Stimulated activated CD8-positive, alpha-beta memory T cell treated with anti-CD3 and anti-CD28 coated beads, Interleukin-7, amount 100 ng/mL, for 24 hours (primary cell): ENCODE measurements at places on chromosomes 2 and 18.

GRCh38 chr2:54572262-54572635, 116.1 kb downstream of the SPTBN1 start:
- DNase-seq = no peak

DNA sequence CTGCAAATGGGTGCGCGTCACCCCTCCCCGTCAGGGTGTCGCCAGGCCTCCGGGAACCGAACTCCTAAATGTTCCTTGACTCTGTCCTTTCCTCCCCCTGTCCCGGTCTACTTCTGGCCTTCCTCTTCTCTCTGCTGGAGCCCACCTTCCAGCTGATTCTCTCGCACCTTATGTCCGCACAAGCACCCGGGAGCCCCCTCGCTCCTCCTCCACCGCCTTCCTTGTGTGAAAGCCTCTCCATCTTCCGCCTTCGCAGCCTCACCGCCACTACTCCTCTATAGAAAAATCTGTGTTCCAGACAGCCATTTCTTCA, 627 bp upstream of the KIF3C start:
- no peak for DNase-seq

GRCh38 chr2:195360242-195360641, 296.8 kb upstream of the SLC39A10 start:
- no peak for DNase-seq

GRCh38 chr18:58114766-58115165, 70.7 kb downstream of the NEDD4L start:
- DNase-seq = no peak

DNA sequence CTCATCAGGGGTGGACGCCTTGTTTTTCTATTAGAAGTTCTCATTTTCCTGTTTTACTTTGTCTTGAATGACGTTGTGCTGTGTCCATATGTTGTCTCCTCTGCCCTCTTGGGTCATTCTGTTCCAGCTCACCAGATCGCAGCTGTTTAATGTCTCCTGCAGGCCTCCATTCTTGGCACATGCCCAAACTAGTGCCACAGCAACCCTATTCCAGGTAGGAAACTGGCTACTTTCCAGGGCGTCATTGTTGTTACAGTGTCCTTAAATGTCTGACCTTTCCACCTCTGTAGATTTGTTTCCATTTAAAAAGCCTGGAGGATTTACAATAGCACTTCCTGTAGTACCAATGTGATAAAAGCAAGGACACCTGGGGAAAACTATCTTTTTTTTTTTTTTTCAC, 500.7 kb downstream of the METTL4 start:
- DNase-seq = no peak

DNA sequence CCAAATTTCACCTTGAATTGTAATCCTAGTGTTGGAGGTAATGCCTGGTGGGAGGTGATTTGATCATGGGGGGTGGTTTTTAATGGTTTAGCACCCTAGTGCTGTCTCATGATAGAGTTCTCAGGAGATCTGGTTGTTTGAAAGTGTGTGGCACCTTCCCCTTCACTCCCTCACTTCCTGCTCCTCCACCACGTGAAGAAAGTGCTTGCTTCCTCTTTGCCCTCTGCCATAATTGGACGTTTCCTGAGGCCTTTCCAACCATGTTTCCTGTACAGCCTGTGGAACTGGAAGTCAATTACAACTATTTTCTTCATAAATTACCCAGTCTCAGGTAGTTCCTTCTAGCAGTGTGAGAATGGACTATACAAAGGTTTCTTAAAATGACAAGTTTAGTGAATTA, 251.8 kb upstream of the NETO1 start:
- no peak for DNase-seq

DNA sequence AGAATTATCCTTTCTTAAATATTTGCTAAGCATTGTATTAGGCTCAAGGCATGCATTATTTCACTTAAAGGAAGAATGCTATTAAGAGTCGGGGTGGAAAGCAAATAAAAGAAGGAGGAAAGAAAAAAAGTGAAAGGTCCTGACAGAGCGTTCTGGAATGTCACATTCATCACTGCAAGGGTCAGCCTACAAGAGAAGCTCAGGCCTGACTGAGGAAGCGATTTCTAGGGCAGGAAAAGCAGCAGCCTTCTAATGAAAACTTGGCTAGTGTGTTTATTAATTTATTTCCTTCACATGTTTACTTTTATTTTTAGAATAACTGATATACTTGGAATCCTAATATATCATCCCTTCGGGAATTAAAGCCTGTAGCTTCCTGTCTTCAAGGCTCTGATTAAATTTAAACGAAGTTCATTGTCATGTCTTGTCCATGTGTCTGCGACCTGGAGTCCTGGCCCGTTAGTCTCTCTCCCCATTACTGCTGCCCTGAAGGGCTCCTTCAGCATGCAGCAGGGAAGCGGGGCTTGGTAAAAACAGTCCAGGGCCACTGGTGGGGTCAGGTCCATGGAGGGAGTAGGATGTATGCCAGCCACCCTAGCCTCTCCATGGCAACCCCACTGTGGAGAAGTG, 119.2 kb upstream of the CCDC68 start:
- no peak for DNase-seq

- no peak for DNase-seq
These were observed 63.4 kb downstream of the AFTPH start for GRCh38 chr2:64587561-64587960.

GRCh38 chr2:26640781-26641564, at the start of gene CIB4:
Gene CIB4 (minus strand): TSS chr2:26641366. CDS start chr2:26641314, 52 bp downstream.
- no peak for DNase-seq

DNA sequence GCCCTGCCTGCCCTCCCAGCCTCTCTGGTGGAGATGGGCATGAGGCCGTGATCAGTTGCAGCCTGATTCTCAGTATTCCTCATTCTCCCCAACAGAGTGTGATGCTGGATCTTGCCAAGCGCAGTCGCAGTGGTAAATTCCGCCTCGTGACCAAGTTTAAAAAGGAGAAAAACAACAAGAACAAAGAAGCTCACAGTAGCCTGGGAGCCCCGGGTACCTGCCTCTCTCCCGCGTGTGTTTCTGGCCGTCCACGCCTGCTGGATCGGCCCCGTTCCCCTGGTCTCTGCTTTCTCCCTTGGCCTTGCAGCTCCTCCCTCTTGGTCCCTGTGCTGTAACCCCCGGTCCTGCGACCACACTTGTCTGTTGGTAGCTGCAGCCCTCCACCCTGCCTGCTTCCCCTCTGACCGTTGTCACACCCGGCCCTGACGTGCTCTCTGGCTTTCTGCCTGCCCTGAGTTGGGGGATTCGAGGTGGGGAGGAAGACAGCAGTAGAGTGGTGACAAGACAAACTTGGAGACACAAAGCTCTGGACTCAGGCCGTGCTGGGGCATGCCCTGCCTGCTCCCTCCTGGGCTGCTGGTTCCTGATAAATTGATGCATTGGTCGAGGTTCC, 99.5 kb downstream of the USP40 start:
- DNase-seq = no peak

DNA sequence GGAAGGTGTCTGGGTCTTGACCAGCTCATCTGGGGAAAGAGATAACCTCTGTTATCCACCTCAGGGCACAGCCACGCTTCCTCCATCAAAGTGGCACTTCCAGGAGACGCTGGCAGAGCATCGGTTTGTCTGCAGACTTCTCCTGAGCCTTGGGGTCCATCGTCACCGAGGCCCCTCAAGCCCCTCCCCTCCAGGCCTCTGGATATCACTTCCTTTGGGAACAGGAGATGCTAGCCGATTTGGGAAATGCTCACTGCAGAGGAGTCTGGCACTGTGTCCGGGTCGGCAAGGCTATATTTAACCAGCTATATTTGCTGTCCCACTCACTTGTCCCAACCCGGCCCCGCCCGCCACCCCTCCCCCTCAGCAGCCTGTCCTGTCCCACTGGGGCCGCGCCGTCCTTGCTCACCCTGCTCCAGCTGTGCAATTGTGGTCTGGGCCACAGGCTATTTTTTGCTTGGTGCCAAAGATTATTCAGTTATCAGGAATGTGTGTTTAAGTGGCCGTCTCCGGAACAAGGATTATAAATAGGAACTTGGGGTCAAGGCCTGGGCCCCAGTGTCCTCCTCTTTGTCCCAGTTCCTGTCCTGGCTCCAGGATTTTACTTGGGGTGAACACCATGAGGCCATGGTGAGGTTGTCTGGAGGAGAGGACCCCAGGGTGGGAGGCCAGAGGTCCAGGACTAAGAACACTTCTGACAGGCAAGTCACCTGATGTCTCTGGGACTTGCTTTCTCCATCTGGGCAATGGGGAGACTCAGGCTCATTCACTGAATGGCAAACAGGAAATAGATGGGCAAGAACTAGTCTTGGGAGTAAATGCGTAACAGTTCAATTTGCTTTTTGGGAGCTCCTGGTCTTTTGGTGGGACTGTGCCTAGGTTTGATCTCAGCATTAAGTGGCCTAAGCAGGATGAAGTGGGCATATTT, 263.6 kb downstream of the DYSF start:
- no peak for DNase-seq

GRCh38 chr2:55590810-55591440, 26.5 kb downstream of the PPP4R3B start:
- no peak for DNase-seq

DNA sequence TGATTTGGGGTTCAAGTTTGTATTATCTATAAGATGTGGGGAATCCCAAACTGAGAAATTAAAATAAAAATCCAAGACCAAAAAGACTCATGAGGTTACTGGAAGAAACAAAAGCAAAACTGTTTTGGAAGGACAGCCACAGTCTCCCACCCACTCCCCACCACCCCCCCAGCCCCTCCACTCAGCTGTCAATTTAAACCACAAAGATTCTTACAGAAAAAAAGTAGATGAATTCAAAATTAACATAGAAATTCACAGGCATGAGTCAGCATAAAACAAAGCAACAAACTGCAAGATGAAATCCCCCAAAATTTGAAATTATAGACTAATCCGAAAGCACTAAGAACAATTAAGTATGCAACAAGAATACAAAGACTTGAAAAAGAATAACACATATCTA, 12.1 kb downstream of the MAP4K3 start:
- DNase-seq = no peak

GRCh38 chr2:16281451-16282335, 341.3 kb downstream of the MYCN start:
- DNase-seq = no peak

GRCh38 chr18:31482051-31482450, 15.9 kb upstream of the DSG2 start:
- DNase-seq = no peak

GRCh38 chr2:34031097-34031496, 432.0 kb upstream of the FAM98A start:
- no peak for DNase-seq

GRCh38 chr18:24853076-24853475, 392.6 kb downstream of the HRH4 start:
- no peak for DNase-seq

GRCh38 chr18:934518-935133, 30.0 kb downstream of the ADCYAP1 start:
- no peak for DNase-seq

DNA sequence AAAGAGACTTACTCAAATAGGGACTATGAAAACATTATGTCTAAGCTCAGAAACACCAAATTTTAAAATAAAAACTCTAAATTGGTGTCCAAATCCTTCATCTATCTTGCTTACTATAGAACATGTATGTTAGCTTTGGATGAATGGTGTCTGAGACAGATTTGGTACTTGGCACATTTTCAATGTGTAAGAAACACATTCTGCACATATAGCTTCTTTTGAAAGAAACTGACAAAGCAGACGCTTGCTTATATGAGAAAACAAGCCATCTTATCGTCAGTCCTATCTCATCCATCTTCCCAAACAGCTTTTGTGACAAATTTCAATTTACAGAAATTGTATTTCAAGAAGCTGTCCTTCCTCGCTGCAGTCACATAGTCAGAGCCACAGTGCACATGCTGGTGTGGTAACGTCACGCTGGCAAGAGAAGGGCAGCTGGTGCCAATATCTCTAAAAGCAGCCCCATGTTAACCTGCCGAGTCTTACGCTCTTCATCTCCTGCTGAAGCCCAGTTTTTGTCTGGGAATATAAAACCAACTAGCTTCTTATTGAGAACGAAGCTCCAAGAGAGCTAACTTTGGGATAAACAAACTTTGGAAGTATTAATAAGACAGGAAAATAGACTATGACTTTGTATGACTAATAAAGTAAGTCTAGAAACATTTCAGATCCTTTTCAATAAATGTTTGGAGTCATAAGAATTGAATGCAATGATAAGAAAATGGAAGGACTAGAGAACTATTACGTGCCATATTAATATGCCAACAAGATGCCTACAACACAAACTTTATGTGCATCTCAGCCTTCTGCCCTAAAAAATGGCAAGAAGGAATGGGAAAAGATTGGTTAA, 74.9 kb upstream of the TFCP2L1 start:
- DNase-seq = no peak

DNA sequence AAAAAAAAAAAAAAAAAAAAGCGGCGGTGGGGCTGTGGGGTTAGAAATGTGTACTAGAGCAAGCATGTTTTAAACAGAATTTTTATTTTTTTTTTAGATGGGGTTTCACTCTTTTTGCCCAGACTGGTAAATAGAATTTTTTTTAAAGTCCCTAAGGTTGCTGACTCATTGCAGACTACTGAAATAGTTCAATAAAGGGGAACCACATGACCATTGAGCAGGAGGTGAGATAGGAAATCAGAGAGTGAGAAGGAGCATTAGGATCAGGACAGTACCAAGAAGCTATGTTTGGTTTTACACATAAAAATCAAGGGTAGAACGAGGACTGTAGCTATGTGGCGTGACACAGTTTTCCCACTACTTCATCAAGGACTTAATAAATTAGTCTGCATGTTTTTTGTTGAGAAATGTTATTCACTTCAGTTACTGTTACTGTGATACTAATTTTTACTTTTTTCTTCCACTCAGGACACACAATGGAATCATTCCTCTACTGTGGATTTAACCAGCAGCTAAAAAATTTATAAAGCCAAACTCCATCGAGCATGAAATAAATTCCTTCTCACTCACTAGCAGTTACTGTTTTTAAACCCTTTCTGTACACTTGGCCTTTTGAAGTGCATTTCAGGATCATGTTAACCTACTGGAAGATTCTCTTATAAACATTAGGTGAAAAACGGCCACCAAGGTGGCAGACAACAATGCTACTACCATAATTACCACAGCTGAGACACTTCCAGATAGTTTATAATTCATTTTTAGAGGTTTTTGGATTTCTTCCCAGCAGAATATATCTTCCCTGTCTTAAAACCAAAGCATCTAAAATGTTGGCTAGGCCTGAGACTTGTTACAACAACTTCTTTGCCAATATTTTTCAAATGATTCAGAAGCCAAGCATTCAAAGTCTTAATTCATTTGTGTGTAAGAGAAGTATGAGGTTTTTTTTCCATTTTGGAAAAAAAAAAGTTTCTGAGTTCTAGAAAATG, 33.2 kb downstream of the LAMA1 start:
- no peak for DNase-seq

- no peak for DNase-seq
These were observed 11.1 kb upstream of the PROC start for GRCh38 chr2:127407091-127407490.

GRCh38 chr2:68385907-68386287, 20.8 kb downstream of the PLEK start:
- no peak for DNase-seq

GRCh38 chr2:88658881-88659537, 31.7 kb upstream of the EIF2AK3 start:
- no peak for DNase-seq
